ENCODE measurements at places on chromosomes 5 and 9. TPM values are rescaled to one million over a fixed set of nuclear protein-coding genes. Genes with fewer than 3 reads are reported as not detected.

ANXA2R gene
- 4.4 TPM for total RNA-seq

- DNase-seq: no peak
Observed at GRCh38 chr9:8706531-8706930, 907.0 kb upstream of the DMAC1 start.

ZFP37 gene
- 4.3 TPM for total RNA-seq

CCDC192 gene
- total RNA-seq: 1.2 TPM

TMEM245 gene
- 67.7 TPM for total RNA-seq

Measured in ureter (tissue), 1 donor.